ENCODE measurements at places on chromosomes 2 and 18.
A peak's percentile ranks its signal among the peaks of the same experiment; 100 is the strongest.

GRCh38 chr2:108414256-108414876 lies 34.6 kb upstream of the GCC2 start:
- DNase-seq, result no peak

DNA sequence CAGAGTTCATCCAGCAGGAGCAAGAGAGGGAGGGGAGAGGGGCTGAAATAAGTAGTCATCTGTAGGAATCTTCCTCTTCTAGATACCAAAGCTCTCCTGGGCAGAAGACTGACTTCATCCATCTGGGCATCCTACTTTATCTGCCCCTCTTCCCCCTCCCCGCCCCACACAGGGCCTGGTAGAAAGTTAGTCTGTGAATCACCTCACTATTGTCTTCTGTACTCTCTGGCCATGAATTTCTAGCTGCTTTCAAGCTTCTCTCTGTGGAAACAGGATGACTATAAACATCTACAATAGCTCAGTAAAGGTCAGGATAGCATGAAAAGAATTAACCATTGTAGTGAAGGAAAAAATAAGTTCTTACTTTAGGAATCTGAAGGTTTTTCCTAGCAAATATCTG lies 47.7 kb upstream of the RNU4ATAC start:
- DNase-seq, result no peak

GRCh38 chr18:2981212-2981728 lies 31.7 kb downstream of the LPIN2 start:
- peak; percentile 60 for DNase-seq

GRCh38 chr2:63861220-63861822 lies 19.6 kb downstream of the UGP2 start:
- peak; percentile 75 for DNase-seq

DNA sequence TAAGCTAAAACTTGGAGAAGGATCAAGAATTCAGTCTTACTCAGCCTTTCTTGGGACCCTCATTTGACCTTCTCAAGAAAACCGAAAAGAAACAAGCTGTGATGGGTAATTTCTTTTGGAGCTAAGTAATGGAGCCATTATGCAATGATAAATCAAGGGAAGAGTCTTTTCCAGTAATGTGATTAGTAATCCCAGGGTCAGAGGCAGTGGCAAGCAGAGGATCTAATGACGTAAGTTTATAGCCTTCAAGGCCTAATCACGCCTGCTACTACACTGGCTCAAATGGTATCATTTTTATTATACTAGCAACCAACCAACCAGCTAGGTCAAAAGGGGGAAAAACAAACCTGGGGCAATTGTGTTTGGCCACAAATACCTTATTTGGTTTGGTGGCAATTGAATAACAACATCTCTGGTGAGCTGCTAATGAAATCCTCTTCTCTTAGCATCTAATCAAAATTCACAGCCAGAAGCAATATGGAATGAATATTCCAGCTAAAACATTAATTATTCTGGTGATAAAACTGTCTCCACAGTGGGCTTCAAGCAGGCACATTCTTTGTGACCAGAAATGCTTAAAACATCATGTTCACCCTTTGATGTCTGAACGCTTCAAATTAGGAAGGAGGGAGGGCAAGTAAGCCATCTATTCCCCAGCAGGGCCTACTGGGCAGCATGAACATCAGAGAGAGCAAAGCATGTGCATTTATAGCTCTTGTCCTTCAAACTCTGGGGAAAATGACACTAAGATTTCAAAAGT lies 114.9 kb upstream of the SULT1C3 start:
- no peak for DNase-seq

DNA sequence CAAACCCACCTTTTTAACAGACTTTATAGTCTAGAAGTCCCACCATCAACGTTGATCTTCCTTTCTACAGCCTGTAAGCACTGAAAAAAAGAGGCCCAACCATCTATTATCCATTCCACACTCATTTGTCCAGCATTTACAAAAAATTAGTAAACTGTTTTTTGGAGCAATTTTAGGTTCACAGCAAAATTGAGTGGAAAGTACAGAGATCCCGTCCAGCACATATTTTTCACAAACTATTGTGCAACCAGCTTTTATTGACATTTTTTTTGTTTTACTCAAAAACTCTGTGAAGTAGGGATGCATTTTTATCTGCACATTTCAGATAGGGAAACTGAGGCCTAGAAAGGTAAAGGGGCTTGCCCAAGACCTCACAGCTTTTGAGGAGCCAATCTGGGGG lies 68.6 kb downstream of the TNP1 start:
- no peak for DNase-seq

GRCh38 chr2:12701786-12702167 lies 15.0 kb upstream of the TRIB2 start:
- DNase-seq, result no peak

- no peak for DNase-seq
Measured at GRCh38 chr2:239692362-239692851, 291.6 kb upstream of the HDAC4 start.

Data from CD4-positive, alpha-beta T cell treated with Interleukin-2 at 100 ng/mL for 4 hours (primary cell).